ENCODE measurements at places on chromosomes 16 and 17.
A peak's percentile ranks its signal among the peaks of the same experiment; 100 is the strongest.

DNA sequence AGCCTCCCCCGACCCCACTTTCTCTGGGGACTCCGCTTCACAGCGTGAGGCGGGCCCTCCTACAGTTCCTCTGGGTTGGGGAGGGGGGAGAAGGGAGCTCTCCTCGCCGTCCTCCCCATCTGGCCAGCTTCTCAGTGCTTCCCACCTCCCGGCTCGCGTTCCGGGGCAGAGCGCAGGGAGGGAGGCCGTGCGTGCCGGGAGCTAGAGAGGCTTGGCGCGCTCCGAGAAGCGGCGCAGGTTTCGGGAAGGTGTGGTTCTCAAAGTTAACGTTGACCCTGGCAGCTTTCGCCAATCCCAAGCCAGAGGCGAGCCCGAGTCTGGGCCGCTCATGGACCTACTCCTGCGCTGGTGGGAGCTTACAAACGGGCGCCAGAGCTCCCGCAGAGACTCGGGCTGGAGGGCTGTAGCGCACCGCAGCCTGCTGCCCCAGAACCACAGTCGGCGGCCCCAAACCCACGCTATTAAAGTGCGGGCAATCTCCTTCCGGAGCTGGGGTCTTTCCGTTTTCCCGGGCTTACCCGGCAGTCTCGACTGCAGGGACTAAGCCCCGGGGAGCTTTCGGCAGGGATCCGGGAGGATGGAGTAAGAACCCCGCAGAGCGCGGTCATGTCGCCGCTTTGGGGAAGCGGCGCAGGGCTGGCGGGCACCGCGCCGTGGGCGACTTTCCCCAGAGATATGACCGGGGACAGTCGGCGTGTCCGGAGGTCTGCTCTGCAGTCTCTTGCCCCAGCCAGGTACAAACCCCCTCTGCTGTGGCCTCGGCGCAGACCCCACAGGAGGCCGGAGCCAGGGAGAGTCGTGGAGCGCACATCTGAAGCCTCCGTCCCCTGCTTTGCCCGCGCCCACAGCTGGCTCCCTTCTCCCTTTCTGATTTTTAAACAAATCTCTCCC, 787 bp downstream of the CDH11 start:
- DNase-seq: no peak

- DNase-seq: no peak
Observed at GRCh38 chr17:60421273-60422161, 772 bp upstream of the CHCT1 start.

GRCh38 chr17:61139219-61139618, 260.4 kb upstream of the TBX2 start:
- DNase-seq: no peak

DNA sequence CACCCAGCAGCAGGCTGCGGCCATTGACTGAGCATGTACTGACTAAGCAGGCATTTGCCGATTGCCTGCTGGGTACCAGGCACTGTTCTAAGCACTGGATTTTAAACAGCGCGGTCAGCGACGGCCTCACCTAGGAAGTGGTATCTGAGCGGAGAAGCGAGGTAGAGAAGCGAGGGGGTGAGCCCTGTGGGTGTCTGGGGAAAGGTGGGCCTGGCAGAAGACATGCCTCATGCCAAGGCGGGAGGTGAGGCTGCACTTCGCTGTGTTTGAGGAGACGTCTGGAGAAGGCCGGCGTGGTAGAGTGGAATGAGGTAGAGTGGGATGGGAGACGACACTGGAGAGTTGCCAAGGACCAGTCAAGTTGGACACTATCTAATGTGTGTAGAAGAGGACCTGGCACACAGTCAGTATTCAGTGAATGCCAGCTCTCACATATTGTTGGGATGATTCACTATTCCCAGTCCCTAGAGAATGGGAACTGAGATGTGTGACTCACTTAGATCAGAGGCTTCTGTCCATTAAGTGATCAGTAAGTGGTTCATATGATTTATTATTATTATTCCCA, 14.4 kb downstream of the SYCE1L start:
- peak; percentile 96 for DNase-seq

GRCh38 chr16:70570967-70571570, 47.5 kb downstream of the SF3B3 start:
- DNase-seq: no peak

DNA sequence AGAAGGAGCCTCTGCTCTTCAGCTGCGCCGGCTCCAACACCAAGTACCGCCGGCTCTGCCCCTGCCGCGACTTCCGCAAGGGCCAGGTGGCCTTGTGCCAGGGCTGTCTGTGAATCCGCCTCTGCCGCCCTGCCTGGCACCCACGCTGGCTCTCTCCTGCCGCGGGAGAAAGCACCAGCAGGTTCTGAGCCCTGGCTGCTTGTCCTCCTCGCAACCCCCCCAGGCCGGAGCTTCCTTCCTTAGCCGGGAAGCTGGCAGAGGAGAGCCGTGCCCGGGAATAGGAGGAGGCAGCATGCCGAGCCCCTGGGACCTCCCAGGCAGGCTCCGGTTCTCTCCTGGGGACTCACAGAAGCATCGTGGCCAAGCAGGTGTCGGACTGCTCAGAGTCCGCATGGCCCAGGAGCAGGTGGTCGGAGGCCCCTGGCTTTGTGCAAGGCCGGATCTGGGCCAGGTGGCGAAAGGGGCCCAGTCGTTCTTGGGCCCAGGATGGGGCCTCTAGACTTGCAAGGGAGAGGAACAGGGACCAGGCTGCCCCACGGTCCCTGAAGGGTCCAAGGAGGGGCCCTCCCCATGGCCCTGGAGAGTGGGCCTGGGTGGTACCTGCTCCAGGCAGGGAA, 80.6 kb downstream of the MGAT5B start:
- no peak for DNase-seq

Data from kidney glomerular epithelial cell (primary cell).